ENCODE measurements at places on chromosomes 11 and 22. TPM values are rescaled to one million over a fixed set of nuclear protein-coding genes. Genes with fewer than 3 reads are reported as not detected.

The C2CD2L gene
- total RNA-seq, result 6.8 TPM

- no peaks in the 10 kb centered on the region for H3K36me3 ChIP-seq
- no peak overlapping the region for H3K27ac ChIP-seq
- H3K4me1 ChIP-seq, result no peaks in the 10 kb centered on the region
These were observed 61.9 kb downstream of the CECR2 start for GRCh38 chr22:17431179-17431578.

- no peaks in the 10 kb centered on the region for H3K36me3 ChIP-seq
- no peak overlapping the region for H3K4me3 ChIP-seq
- no peaks in the 10 kb centered on the region for H3K4me1 ChIP-seq
These were observed 25.1 kb upstream of the FJX1 start for GRCh38 chr11:35593143-35593542.

DNA sequence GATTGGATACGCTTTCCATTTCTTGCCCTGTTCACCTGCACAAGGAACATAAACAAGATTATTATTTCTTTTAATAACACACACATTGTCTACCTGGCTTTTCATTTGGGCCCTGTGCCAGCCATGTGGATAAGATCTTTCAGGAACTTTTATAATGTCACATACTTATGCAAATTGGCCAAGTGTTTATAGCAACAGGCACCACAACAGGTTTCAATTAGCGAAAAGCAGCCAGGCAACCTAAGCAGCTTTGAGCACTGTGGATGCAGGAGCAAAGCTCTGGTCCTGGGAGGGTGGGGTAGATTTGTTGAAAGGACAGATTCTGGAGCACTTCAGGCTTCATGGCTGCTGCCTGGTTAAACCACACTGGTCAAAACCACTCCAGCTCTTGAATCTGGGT, 217.4 kb downstream of the BARX2 start:
- H3K36me3 ChIP-seq, result no peaks in the 10 kb centered on the region
- H3K4me1 ChIP-seq, result no peaks in the 10 kb centered on the region
- H3K27me3 ChIP-seq, result no peaks in the 10 kb centered on the region
- no peak overlapping the region for H3K4me3 ChIP-seq

The OR52H1 gene
- not detected for total RNA-seq

Data from right lobe of liver (tissue), 6 donors.